NCI-H2081 treated with DMSO at 0.1 percent for 48 hours (cell line): ENCODE measurements at places on chromosomes 3 and 15.
A peak's percentile ranks its signal among the peaks of the same experiment; 100 is the strongest.

- no peak for DNase-seq
These were observed 6.0 kb upstream of the TMEM87A start for GRCh38 chr15:42279234-42279723.

DNA sequence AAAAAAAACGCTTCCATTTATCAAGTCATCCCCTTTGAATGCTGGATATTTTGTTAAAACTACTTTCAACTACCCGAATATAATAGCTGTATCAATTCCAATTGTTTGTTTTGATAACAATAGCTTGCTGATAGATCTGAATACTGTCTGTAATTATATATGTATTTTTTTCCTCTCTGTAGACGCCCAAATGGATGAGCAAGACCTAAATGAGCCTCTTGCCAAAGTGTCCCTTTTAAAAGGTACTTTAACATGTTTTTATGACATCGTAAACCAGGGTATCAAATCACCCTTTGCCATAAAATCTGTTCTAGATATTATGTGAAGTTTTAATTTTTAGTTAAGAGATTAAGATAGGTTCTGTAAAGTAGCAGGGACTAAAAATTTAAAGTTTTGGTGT, 111.5 kb upstream of the FLNB start:
- DNase-seq = no peak

DNA sequence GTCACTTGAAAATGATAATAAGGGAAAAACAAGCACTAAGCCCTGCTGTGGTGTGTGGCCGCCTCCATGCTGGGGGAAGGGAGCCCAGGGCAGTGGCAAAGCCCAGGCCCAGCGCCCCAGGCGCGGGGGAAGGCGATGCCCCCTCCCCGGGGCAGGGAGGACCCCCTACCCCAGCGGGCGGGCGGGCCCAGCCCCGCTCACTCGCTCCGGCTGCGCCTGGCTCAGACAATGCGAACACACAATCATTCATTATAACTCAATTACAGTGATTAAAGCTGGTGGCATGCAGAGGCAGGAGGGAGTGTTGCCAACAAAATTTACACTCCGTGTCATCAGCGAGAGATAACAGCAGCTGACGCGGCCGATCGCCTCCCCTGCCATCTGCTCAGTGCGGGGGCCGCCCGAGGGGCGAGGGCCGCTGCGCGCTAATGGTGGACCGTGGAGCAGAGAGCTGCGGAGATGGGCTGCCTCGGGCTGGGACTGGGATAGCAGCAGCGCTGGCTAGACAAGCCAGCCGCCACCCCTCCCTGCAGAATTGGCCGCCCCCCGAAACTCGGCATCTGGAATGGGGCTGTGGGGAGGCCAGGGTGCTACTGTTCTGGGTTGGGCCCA, 64.1 kb downstream of the TLE3 start:
- peak; percentile 81 for DNase-seq

DNA sequence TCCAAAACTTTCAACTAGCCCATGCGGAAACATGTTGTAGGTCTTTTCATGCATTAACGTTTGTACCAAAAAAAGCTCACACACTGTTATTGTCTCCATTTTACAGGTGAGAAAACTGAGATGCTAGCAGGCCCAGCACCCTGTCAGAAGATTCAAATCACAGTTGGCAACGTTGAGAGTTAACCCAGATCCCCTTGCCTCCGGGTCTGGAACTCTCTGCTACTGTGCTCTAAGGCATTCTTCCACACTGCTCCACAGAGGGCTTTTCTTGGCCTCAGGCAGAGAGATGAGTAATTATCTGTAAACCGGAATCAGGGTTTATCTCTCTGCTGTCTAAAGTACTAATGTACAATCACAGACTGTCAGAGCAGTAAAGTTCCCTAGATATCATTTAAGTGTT, 186.0 kb upstream of the LPP start:
- no peak for DNase-seq

DNA sequence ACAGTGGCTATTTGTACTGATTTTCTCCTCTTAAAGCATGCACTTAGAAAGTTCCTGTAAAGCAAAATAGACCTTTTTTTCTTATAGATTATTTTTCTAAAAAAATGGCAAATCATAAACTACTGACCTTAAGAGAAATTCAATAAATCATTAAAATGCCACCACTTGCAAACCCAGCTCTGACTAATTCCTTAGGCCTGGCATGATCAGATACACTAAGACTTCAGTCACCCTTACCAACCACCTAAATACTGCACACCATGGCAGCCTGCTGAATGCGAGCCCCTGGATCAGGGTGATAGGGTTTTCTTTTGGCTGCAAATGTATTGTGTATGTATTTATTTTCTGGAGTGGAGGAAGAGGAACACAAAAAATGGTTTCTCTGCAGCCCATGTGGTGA, 370.6 kb upstream of the TBL1XR1 start:
- DNase-seq = no peak

GRCh38 chr3:72181251-72181650, 396.3 kb upstream of the PROK2 start:
- no peak for DNase-seq

GRCh38 chr3:172726380-172726779, 15.5 kb upstream of the NCEH1 start:
- DNase-seq = no peak

GRCh38 chr3:183027276-183027675, 46.9 kb upstream of the DCUN1D1 start:
- DNase-seq = no peak

DNA sequence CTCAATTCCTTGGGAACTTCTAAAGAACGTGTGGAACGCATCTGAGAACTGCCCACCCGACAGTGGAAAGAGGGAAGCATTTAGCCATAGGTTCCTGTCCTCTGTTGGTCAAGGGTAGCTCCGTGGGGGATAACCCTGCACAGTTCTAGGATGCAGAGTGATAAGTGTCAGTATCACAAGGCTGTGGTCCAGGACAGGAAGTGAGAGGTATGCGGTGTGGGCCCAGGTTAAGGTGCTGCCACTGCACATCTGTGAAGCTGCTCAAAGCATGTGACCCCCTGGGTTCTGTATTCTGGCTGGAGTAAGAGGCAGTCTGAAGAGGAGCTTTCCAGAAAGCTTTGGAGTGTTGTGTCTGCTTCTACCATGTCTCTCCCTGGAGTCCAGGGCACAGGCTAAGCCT, 51.7 kb upstream of the HES1 start:
- no peak for DNase-seq
